ENCODE measurements at places on chromosomes 13 and 19.
A peak's percentile ranks its signal among the peaks of the same experiment; 100 is the strongest.

DNA sequence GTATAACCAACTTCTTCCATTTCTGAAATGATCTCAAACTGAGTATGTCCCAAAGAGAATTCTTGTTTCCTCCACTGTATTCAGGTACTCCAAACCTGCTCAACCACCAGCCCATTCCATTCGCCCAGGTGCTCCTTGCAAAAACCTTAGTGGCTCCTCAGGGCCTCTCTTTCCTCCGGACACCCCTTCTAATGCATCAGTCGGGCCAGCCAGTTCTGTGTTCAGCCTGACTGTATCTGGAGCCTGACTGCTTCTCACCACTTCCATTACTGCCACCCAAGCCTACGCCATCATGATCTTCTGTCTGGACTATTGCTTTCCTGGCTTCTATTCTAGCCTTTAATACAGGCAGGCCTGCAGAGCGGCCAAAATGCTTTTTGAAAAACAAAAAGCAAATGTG lies 1.5 kb downstream of the PHF11 start:
- no peak for DNase-seq

DNA sequence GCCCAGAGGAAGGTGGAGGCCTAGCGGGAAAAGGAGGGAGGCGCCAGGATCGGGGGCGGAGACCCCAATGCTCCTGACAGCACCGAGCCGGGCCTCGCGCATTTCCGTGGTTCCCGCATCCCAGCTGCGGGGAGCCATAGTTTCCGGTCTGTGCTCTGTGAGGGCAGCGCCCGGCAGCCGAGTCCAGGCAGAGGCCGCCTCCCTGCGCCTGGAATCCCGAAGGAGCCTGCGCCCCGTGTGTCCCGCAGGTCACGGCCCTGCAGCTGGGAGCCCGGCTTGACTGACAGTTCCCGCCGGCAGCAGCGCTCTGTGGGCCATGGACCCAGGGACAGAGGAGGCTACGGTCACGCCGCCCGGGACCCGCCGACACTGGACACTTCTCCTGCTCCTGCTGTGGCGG lies 74.6 kb upstream of the C13orf46 start:
- no peak for DNase-seq

DNA sequence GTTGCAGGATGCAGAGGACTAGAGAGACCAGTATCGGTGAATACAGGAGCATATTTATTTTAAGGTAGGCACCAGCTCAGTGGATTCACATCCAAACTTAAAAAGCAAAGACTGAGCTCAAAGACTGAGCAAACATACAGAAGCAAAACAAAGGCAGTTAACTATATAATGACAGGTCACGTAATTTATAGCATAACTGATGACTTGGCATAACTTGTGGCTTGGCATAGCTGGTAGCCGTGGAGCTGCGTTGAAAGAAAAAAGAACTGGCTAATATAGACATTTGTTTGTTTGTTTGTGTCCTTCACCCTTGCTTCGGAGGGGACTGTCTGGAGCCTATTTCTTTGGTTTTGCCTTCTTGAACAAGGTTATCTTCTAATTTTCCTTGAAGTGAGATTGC lies 33.7 kb downstream of the ZNF493 start:
- DNase-seq = no peak

GRCh38 chr13:31031482-31031881 lies 99.0 kb downstream of the TEX26 start:
- no peak for DNase-seq

- no peak for DNase-seq
These were observed 59.8 kb upstream of the RFC3 start for GRCh38 chr13:33758113-33758512.

DNA sequence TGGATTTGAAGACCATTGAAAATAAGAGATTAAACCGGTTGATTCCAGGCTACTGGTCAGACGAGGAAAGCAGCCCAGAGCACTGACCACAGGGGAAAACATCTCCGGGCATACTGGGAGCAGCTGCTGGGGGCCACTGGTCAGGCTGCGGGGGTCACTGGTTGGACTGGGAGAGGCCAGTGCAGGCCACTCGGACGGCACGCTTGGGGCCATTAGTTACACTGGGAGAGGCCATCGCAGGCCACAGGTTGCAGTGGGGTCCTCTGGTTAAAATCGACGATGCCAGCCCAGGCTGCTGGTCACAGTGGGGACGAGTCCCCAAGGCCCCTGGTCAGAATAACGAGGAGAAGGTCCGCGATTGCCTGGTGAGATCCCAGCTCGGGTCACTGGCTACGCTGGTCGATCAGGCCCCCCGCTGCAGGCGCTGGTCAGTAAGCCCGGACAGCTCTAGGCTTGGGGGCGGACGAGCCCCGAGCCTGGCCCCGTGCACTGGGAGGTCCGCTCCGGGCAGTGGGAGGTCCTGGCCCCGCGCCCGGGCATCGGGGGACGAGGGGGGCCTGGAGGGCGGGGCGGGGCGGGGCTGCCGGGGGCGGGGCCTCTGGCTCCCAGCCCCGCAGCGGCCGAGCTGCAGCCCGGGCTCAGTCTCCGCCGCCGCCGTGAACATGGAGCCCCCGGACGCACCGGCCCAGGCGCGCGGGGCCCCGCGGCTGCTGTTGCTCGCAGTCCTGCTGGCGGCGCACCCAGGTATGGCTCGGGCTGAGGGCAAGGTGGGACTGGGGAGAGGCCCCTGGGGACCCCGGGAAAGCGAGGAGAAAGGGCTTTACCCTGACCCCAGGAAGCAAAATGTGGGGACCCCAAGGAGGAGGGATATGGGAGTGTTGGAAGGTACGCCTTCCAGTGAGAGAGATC lies at the start of gene BCAM:
Gene BCAM (plus strand): TSS at position 641 of the 909 bp plus-strand sequence. CDS start 22 bp downstream, at position 663.
- peak; percentile 37 for DNase-seq

Measured in NCI-H2171 (cell line).